ENCODE measurements at places on chromosomes 1 and 21.

DNA sequence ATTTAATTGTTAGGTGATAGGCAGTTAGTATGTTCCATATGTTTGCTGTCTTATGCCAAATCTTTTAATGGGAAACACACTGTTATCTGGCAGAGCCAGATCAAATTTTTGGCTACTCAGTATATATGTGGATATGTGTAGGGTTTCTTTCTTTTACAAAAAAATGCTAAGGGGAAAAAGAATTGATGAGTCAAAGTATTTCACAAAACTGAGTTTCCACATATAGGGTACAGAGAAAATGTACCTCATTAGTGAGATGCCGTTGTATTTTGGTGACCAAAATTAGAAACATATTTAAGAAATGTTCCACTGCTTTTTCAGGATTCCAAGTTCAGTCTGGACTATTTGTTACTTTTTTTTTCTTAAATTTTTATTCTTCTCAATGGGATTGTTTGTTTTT lies 201.2 kb upstream of the PTGFR start:
- no peak for DNase-seq

- DNase-seq: no peak
These were observed 11.1 kb upstream of the ZNF436 start for GRCh38 chr1:23380719-23381118.

DNA sequence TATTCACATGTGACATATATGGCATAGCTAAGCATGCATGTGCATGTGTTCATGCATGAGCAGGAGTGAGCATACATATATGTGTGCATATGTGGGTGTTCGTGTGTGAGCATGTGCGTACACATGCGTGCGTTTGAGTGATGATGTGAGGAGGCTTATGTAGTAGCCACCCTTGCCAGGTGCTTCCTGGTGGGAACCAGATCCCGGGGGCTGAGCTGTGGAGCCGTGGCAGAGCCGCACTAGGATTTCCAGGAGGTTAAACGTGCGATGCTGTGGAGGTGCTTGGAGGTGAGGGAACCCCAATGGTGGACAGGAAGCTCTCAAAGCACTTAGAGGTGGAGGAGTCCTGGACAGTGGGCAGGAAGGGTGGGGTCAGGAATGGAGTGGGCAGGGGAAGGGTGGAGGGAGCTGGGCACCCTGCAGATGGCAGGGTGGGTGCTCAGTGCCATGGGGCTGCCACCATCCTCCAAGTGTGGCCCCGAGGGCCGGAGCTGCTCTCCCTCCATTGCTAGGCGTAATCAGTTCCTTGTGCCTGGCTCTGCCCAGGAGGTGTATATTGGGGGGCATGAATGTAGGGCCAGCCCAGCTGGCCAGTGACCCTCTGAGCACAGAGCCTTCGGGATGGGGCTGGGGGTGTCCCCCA lies 48.5 kb downstream of the COL18A1 start:
- no peak for DNase-seq

- no peak for DNase-seq
These were observed 76.4 kb downstream of the TIAM1 start for GRCh38 chr21:31267644-31268043.

GRCh38 chr1:193417403-193417802 lies 231.0 kb upstream of the B3GALT2 start:
- DNase-seq: no peak
